ENCODE measurements at places on chromosomes 3 and 15. TPM values are rescaled to one million over a fixed set of nuclear protein-coding genes. Genes with fewer than 3 reads are reported as not detected.

GHSR gene
- 0.18 TPM for polyA plus RNA-seq

SPTBN5 gene
- 2.0 TPM for polyA plus RNA-seq

CD96 gene
- polyA plus RNA-seq: 0.33 TPM

SERPINI1 gene
- polyA plus RNA-seq: 64.1 TPM

WWTR1 gene
- polyA plus RNA-seq: 41.7 TPM

LRRC28 gene
- 33.3 TPM for polyA plus RNA-seq

EAF1 gene
- 21.8 TPM for polyA plus RNA-seq

ROPN1 gene
- polyA plus RNA-seq: 0.42 TPM

PRICKLE2 gene
- polyA plus RNA-seq: 24.9 TPM

SHISA5 gene
- polyA plus RNA-seq: 123 TPM

FAM107A gene
- 55.5 TPM for polyA plus RNA-seq

FAM43A gene
- polyA plus RNA-seq: 25.6 TPM

C3orf80 gene
- 3.6 TPM for polyA plus RNA-seq

GBE1 gene
- 17.1 TPM for polyA plus RNA-seq

SIDT1 gene
- 34.6 TPM for polyA plus RNA-seq

TMEM39A gene
- polyA plus RNA-seq: 19.9 TPM

LSMEM2 gene
- 1.1 TPM for polyA plus RNA-seq

ALG1L2 gene
- polyA plus RNA-seq: 1.9 TPM

ARRDC4 gene
- polyA plus RNA-seq: 21.4 TPM

ARIH1 gene
- polyA plus RNA-seq: 141 TPM
